Adrenal gland (tissue), 19 donors: ENCODE measurements at places on chromosomes 11 and 22.

DNA sequence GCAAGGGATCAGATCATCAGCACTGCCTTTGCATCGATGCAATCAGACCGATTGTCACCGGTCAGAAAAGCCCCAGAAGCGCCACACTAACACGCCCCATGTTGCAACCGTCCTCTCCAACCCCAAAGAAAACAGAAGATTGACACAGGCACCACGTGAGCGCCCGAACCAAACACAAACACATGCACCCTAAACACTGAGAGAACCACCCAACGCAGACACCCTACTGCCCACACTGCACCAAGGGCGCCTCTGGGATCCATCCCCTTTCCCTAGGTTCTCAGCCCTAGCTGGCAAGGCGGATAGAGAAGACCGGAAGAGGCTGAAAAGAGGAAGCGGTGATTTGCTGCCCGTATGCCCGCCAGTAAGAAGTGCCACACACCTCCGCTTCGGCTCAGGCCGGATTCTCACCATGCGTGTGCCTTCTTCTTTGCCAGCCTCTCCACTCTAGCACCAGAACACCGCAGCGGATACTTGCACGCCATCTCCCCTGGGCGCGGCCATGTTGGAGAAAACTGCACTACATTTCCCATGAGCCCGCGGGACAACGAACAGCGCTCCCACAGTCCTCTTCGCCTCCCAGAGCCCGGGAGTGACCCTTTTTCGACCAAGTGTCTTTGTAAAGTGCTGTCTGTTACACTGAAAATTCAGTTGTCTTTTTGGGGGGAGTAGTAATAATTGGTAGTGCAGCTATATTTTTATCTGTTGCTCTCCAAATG, at the start of gene ALKBH8:
Gene ALKBH8, minus strand, starts transcription at position 517 of the 719 bp plus-strand sequence. CDS start 4,842 bp downstream, outside the sequence.
- peak; percentile 76 for DNase-seq

DNA sequence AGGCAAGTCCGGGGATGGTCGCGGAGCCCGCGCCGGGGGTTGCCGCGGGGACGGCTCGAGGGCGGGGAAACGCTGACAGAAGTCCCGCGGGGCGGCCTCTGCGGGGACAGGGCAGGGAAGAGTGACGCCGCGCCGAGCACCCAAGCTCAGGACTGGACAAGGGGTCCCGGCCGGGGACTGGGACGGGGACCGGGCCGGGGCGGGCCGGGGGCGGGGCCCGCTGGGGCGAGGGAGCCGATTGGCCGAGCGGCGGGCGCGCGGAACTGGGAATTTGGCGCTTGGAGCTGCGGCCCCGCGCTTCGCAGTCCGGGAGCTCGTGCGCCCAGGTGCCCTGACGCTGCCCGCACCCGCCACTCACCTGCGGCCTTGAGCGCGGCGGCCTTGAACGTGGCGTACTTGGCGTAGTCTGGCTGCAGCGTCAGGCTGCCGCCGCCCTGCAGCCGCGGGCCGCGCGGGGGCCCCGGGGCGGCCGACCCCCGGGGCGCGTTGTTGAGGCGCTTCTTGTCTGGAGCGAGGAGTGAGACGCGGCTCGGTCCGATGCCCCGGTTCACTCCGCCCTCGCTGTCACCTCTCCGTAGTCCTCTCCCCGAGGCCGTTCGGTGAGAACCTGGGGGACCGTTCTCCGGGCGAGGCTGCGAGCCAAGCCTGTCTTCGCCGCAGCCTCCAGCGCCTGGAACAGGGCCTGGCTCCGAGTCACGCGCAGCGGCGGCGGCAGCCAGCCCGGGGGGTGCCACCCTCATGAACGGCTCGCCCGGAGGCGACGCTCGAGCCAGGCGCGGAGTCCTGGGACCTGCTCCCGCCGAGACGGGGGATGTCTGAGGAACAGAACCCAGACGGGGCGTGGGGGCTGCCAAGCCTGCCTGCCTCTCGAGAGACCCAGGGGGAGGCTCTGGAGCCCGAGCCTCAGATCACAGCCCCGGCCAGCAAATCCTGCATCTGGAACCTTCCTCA, 4.5 kb downstream of the SHISA8 start:
- DNase-seq: no peak

GRCh38 chr22:18069041-18069440, 8.7 kb upstream of the PEX26 start:
- no peak for DNase-seq

GRCh38 chr11:123103326-123103980, 41.5 kb upstream of the HSPA8 start:
- peak; percentile 56 for DNase-seq

- no peak for DNase-seq
Observed at GRCh38 chr11:16891964-16892363, 122.2 kb downstream of the PLEKHA7 start.

GRCh38 chr22:26673486-26673885, 16.1 kb downstream of the MIAT start:
- no peak for DNase-seq

DNA sequence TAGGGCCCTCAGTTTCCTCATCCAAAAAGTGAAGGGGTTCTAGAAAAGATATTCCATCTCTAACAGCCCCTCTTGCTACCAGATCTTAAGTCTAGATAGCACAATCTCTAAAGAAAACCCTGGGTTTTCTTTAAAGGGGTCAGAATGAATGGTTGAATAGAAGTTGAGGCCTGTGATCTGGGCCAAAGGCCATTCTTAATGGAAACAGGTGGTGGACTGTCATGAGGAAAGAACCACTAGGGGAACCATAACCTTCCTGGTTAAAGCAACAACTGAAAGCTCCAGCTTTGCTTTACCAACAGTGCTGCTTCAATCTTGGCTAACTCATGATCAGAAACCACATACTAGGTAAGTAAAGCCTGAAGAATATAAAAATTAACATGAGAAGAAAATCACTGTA, 1.8 kb downstream of the CELF1 start:
- no peak for DNase-seq

GRCh38 chr22:37080438-37080837, 28.9 kb downstream of the KCTD17 start:
- DNase-seq: no peak

DNA sequence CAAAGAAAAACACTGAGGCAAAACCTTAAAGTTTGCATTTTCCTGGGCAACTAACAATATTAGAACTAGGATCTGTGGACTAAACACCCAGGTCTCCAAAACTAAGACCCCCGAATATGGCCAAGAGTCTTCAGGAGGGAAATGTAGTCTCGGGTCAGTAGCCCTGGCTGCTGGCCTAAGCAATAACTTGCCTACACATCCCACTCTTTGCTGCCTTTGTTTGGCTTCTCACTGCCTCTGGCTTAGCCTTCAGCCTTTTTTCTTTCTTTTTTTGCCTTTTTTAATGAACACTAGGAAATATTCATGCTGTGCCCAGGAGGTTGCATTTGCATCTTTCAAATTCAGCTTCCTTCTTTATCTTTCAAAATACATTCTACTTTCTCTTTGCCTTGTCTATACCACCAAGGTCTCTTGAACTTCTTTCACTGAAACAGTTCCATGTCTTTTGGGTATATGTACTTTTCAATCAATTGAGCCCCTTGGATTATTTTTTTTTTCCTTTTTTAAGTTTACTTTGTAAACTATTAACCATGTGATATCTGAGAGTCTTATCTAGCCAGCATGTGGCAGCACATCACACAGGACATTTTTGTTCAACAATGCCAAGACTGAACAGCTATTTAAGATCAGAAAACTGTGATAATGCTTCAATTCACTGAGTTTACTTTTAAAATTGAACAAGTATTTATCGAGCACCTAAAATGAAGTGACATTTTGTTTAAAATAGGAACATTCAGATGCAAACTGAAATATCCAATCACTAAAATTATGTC, 165.0 kb upstream of the TRPC6 start:
- DNase-seq: no peak

- DNase-seq: no peak
Observed at GRCh38 chr11:102269927-102270326, 47.4 kb upstream of the BIRC3 start.

GRCh38 chr11:14179116-14179820, 179.7 kb downstream of the RRAS2 start:
- DNase-seq: no peak

DNA sequence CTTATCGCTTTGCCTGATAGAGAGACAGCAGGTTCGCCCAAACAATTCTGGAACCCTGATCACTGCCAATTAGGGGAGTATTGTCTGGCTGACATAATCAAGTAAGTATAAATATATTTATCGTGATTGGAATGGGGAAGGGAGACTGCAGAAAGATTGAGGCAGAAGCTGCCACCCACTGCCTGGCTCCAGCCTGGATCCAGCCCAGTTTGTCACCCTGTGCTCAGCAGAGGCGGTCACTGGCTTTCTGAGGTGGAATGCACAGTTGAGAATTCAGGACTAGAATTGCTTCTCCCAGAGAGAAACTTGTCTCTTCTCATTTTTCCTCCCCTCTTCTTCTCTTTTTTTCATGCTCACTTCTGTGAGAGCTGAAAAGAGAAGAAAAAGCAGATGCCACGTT, 25.9 kb downstream of the GRAP2 start:
- DNase-seq: no peak

- DNase-seq: no peak
Observed at GRCh38 chr11:35163702-35164496, 24.9 kb downstream of the CD44 start.

DNA sequence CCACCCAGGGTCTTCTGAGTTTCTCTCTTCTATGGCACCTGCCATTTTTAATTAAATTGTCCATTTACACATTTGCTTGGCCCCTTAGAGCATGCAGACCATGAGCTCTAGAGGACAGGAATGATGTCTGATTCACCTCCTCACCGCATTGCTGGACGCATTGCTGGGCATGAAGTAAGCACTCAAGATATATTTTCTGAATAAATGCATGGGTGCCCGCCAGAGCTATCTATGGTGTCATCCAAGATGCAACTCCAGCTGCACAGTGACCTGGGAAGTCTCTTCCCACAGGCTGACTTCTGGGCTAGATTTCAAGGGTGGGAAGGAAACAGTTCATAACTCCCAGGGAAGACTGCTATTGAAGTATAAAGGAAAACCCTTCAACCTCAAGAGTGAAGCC, 66.6 kb upstream of the ASPHD2 start:
- no peak for DNase-seq

- no peak for DNase-seq
Observed at GRCh38 chr11:134352111-134352510, 20.3 kb downstream of the GLB1L2 start.

DNA sequence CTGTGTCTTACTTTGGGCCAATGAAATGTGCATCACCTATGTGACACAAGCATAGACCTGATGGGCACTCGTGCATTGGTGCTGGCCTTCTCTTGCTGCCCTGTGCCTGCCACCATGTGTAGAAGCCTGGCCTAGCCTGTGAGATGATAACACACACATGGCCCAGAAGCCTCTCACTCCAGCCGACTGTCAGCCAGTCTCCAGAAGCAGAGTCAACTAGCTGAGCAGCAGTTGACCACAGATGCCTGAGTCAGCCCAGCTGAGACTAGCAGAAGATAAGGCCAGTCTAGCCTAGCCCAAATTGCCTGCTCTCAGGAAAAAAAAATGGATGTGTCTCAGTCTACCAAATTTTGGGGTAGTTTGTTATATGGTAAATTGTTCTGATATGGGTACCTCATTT, 46.2 kb downstream of the CSNK2A3 start:
- no peak for DNase-seq

DNA sequence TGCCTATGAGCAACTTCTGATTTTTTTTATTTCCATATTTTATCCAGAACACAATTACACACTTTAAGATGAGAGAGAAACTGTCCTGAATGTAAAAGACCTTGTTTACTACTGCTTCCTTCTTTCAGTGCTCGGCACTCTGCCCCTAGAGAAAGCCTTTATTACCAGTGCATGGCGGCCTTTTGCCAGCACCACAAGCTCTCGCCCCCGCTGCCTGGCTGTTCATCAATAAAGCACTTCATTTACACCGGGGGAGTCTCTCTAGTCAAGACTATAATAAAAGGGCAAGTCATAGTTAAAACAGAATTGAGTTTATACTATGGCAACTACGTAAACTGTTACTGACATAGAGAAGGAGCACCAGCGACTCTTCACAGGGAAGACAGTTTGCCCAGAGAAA, 259.5 kb downstream of the CADM1 start:
- no peak for DNase-seq

DNA sequence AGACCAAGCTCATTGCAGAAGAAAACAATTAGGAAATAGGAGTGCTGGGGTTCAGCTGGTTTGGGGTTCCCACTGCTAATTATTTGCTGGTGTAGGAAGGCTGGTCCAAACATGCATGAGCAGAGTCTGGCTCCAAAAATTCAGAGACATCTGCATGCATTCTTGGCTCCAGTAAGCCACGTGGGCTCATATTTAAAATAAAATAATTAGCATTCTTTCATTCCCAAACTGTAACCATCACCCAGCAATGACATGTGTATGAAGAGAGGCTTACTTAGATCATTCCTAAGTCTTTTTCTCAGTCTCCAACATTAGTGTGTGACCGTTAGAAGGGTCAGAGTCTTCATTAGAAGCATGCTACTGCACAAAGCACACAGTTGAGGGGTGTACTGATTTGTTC, 58.4 kb downstream of the EFCAB6 start:
- no peak for DNase-seq

GRCh38 chr11:117839380-117839881, 14.9 kb upstream of the FXYD2 start:
- no peak for DNase-seq

DNA sequence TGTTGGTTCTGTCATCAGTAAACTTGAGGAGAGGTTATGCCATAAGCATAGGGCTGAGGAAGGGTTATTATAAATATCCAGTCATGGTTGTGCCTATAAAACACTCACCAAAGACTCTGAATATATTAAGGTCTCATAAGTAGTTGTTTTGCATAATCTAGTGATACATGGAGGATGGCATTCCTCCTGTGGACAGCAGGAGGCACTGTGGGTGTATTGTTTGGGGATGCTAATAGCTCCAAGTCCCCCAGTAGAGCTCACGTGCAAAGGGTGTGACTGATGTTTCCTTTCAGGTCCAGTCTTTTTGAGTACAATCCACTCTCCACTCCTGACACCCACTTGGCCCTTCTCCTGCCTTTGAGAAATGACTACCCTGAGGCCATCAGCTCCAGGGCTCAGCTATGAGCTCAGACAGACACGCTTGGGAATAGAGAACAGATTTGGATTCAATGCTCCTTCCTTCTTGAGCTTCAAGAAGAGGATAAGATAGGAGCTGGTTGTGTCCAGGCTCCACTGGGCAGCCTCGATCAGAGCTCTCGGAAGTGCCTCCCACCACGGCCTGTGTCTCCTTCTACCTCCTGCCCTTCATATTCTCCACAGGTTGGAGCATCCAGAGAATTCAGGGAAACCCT, 85.2 kb upstream of the IGLL5 start:
- DNase-seq: no peak

DNA sequence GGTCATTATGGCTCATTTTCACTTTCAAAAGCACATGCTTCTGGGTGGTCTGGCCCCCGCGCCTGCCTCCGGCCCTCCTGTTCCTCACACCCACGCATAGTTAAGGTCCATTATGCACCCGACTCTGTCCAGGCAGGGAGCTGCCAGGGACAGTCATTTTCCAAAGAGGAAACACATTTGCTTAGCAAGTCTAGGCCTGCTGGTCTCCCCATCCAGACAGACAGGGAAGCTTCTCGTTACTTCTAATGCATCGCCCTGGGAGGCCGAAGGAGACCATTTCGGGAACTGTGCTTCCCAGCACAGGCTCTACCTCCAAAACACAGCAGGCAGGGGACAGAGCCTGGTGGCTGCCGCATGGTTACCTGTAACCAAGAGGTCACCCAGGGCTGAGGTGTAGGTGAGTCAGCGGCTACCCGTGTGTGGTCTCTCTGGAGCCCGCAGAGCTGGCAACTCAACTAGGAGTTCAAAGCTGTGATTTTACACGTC, 87.1 kb upstream of the SHANK2 start:
- no peak for DNase-seq
